ENCODE measurements at places on chromosomes 6 and 20.

GRCh38 chr6:46526607-46527006 is 35.4 kb upstream of the RCAN2 start:
- no peak for DNase-seq

GRCh38 chr6:134849920-134850447 is 99.9 kb downstream of the ALDH8A1 start:
- no peak for DNase-seq

DNA sequence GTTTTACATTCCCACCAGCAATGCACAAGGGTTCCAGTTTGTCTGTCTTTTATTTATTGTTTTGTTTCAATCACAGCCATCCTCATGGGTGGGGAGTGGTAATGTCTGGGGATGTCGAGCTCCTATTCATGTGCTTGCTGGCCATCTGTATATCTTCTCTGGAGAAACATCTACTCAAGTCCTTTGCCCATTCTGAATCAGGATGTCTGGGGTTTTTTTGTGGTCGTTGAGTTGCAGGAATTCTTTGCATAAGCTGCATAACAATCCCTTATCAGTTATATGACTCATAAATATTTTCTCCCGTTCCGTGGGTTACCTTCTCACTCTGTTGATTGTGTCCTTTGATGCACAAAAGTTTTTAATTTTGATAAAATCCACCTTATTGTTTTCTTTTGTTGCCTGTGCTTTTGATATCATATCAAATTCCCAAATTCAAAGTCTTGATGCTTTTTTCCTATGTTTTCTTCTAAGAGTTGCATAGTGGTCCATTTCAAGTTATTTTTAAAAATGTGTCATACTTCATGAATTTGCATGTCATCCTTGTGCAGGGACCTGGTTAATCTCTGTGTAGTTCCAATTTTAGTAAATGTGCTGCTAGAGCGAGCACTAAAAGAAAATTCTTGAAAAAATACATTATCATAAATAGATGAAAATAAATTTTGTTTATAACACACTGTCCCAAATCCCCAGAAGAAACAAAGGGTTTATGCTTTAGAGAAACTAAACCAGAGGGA is 54.9 kb upstream of the PDE10A start:
- DNase-seq: no peak

DNA sequence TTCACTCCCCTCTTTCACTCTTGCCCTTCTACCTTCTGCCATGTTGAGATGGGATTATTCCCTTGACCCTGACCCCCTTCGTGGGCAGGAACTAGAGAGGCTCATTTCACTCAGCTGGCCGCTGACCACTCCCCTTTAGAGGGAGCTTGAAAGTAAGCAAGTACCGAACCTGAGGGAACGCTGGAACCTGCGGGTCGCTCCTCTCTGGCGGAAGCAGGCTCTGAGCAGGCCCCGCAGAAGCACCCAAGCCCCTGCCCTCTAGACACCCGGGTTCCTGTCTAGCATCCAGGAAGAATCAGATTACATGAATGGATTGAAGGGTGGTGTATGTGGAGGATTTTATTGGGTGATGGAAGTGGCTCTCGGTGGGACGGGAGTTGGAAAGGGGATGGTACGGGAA is 11.9 kb upstream of the MYCT1 start:
- DNase-seq: no peak

DNA sequence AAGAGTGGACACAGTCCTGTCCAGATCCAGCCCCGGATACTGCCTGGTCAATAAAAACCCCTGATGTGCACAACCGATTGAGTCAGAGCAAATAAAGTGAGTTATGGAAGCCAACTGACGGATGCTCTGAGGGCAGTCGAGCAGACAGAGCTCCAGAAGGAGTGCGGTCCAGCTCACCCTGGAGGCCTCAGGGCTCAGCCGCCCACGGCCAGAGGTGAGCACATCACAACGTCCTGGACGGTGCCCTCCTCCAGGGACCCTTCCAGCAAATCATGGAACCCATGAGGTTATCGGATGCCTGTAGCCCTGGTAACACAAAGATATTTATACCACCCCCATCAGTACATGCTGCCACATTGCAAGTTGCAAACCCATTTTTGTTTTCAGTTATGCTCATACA is 44.0 kb upstream of the SMOC2 start:
- no peak for DNase-seq

- no peak for DNase-seq
Measured at GRCh38 chr20:34362502-34363061, 491 bp upstream of the ITCH start.

GRCh38 chr20:34262488-34263288 is 21.5 kb downstream of the ASIP start:
- DNase-seq: no peak

DNA sequence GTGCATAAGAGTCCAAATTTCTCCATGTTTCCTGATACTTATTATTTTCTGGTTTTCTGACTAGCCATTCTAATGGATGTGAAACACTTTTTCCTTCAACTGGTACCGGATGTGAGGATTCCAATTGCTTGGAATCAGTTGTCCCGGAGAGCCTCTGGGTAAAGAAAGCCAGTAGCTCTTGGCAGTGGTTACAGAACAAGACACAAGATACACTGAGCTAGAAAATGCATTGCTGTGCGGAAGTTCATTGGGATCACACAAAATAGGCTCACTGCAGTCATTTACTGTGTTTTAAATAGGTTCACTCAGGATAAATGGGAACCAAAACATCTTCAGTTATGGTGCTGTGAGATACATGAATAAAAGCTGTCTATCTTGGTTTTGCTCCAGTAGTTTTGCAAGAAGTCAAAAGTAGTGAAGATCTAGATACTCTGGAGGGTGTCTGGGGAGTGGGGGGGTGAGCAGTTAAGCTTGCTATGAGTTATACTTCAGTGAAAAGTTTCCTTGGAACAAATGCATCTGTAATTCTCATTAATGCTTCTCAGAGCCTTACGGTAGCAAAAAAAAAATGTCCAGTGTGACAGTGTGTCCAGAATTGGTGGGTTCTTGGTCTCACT is 54.4 kb upstream of the RNF182 start:
- no peak for DNase-seq

GRCh38 chr20:63735859-63736718 is at the start of gene LIME1:
TSS of gene LIME1 (plus strand) at chr20:63736664. CDS start at chr20:63737550, 886 bp downstream.
- no peak for DNase-seq

- DNase-seq: no peak
Measured at GRCh38 chr6:1860756-1861348, 251.1 kb downstream of the FOXC1 start.

GRCh38 chr20:4671015-4671414 is 50.7 kb upstream of the PRND start:
- DNase-seq: no peak

DNA sequence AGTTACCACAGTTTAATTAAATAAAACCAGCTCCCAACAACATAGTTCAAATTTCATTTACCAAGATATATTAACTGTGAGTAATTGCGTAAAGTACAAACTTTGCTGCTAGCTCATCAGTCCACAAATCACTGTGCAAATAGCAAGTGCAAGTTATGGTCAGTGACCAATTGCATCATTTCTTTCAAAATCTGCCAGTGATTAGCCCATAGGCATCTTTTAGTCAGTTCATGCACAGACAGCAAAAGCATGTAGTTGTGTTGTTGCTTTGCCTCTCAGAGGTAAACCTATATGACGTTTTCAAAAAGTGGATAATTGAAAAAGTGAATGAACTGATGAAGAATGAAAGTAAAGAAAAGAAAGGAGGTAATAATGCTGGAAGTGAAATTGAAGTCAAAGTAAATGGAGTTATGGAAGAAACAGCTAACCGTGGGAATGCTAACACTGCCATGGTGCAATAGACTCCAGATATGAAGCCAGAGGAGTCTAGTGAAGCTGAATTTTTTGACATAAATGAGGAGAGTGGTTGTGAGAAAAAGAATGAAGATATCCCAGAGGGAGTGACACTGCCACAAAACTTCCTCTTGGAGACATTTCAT is 36.5 kb downstream of the ENPP1 start:
- DNase-seq: no peak

- no peak for DNase-seq
Measured at GRCh38 chr6:17021539-17021889, 80.3 kb upstream of the STMND1 start.

DNA sequence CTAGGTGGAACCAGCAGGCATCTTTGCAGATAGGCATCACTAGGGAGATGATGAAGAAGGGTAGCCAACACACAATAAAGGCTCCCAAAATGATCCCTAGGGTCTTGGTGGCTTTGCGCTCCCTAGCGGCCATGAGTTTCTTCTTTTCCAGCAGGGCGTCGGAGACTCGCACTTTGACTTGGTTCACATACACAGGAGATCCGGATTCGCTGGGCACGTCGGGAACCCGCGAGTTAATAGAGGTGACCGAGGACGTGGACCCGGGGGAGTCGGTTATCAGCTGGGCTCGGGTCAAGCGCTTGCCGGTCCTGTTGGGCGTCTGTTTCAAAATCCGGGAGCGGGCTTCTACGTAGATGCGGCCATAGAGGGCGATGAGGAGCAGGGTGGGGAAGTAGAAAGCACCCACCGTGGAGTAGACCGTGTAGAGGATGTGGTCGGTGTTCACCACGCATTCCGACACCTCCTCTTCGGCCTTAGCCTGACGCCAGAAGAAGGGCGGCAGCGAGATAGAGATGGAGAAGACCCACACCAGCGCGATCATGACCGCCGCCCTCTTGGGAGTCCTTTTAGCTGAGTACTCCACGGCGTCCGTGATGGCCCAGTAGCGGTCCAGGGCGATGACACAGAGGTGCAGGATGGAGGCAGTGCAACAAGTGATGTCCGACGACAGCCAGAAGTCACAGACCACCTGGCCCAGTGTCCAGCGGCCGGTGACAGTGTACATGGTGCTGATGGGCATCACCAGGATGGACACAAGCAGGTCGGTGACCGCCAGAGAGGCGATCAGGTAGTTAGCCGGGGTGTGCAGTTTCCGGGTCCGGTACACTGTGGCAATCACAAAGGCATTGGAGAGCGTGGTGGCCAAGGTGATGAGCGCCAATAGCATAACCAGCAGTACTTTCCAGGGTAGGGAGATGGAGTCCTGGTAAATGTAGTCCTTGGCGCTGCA is 658 bp downstream of the HTR1B start:
- DNase-seq: no peak

- DNase-seq: no peak
Measured at GRCh38 chr6:100317031-100317430, 147.7 kb downstream of the SIM1 start.

DNA sequence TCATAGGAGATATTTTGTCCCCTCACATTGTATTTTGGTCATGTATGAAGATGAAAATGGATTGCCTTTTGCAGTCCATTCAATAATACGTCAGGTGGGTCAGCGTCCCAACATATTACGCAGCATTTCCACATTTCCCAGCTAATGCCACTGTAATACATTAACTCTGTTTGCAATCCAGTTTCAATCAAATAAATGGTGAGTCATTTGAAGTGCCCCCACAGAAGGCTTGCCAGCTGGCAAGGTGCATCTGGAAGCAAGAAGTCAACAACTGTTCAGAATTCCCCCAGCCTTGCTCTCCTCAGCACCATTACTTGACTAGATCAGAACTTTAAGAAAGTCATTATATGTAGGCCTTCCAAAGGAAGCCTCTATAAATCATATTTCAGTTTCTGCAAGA is 50.4 kb downstream of the PHACTR1 start:
- no peak for DNase-seq

DNA sequence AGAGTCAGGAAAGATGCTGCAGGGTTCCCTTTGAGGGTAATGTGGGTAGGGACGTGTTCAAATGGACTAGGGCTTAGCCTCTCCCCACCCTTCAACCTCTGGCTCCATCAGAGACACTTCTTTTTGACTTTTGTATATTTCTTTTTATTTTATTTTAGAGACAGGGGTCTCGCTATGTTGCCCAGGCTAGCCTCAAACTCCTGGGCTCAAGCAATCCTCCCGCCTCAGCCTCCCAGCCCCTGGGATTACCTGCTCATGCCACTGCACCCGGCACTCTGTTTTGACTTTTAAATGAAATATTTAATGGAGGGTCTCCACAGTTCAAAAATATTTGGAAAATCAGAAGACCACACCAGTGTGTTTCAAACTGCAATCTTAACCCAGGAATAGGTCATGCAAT is 8.6 kb downstream of the HNF4A start:
- no peak for DNase-seq

- no peak for DNase-seq
Measured at GRCh38 chr6:128482642-128483041, 37.8 kb downstream of the PTPRK start.

GRCh38 chr6:96202571-96202970 is 186.8 kb downstream of the FUT9 start:
- DNase-seq: no peak

DNA sequence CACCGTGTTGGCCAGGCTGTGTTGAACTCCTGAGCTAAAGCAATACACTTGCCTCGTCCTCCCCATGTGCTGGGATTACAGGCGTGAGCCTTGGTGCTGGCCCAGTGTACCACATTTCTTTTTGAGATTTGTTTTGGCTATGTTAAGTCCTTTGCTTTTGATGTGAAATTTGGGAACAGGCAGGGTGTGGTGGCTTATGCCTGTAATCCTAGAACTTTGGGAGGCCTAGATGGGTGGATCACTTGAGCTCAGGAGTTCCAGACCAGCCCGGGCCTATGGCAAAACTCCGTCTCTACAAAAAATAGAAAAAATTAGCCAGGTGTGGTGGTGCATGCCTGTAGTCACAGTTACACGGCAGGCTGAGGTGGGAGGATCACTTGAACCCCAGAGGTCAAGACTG is 40.2 kb downstream of the GINS1 start:
- DNase-seq: no peak

GRCh38 chr20:46455729-46456128 is 49.3 kb upstream of the ELMO2 start:
- no peak for DNase-seq

DNA sequence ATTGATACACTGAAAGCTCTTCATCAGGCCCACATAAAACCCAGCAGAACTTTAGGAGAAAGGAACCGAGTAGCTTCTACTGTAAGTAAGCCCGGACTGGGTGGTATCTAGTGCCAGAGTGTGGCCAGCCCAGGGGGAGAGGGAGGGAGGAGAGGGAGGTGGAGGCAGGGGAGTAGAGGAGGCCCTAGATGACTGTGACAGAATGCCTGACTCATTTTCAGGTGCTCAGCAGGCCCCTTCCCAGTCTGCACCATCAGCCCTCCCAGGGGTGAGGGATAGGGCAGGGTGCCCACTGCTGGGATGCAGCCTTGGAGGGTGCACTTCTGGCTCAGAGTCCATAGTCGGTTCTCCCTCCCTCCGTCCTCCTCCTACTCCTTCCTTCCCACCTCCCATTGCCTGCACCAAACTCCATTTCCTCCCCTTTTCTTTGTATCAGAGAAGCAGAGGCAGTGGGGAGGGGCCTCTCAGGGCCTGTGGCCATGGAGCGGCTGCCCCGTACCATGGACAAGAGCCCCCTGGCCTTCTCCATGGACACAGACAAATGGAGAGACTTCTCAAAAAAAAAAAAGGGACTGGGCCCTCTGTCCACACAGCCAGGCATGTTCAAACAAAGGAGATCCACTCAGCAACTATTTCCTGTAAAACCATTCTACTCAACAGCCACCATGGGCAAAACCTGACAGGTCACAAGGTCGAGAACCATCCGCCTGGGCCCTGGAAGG is 184.9 kb upstream of the SNX9 start:
- no peak for DNase-seq

Data from RKO (cell line).